ENCODE measurements at places on chromosomes 3 and 15.

GRCh38 chr3:156323466-156323865 lies 203.1 kb downstream of the KCNAB1 start:
- no peak for DNase-seq

DNA sequence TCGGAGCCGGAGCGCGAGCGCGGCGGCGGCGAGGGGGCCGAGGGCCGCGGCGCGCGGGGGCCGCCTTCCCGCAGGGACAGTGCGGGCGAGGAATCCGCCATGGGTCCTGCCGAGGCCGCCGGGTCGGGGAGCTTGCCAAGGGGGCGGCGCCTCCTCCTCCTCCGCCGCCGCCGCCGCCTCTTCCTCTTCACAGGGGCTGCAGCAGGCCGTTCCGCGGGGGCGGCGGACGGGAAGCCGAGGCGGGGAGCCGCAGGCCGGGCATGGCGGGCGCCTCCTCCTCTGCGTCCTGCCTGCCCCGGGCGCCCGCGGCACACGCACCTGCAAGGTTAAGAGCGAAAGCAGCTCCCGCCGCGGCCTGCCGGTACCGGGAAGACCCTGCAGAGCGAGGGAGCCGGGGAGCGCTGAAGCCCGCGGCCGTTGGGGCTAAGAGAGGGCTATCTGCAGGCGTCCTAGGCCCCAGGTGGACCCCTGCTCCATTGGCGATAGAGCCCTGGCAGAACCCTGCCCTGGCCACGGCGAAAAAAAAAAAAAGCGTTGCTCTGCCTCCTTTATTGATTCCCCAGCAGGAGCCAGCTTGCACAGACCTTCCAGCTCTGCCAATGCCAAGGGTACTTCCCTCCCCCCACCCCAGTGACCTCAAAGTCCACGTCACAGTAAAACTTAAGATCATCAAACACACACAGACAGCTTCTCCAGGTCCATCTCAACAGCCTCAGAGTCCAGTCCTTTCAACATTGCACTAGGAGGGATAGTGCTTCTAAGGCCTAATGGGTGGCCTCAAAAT lies at the start of gene LYSMD2:
LYSMD2 (minus strand) TSS at position 134 of the 784 bp plus-strand sequence; CDS start at position 101, 33 bp downstream.
- peak; percentile 82 for DNase-seq

DNA sequence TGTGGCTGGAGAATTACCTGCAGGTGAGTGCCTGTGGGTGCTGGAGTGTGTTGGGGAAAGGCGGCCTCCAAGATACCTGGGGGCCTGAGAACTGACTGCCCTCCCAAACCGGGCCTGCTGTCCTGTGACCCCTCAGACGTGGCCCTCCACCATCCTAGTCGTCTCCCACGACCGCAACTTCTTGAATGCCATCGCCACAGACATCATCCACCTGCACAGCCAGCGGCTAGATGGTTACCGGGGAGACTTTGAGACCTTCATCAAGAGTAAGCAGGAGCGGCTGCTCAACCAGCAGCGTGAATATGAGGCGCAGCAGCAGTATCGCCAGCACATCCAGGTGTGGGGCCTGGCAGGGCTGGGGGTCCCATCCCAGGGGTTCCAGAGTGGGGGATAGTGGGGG lies 3.4 kb downstream of the ABCF3 start:
- no peak for DNase-seq

DNA sequence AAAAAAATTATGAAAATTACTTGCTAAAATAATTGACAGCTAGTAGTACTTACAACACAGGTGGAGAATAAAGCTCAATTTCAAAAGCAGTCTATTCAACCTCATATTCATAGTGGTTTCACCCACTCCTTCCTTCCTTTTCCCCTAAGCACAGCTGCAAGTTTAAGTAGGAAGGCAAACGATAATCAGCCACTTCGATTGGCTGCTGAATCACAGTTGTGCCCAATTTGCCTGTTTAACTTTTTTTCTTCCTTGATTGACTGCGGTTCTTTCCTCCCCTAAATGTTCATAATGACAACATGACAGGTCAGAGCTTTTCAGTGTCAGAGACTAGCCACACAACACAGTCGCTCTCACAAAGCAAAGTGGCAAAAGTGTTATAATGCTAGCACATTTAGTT lies 468.0 kb upstream of the GBE1 start:
- no peak for DNase-seq

DNA sequence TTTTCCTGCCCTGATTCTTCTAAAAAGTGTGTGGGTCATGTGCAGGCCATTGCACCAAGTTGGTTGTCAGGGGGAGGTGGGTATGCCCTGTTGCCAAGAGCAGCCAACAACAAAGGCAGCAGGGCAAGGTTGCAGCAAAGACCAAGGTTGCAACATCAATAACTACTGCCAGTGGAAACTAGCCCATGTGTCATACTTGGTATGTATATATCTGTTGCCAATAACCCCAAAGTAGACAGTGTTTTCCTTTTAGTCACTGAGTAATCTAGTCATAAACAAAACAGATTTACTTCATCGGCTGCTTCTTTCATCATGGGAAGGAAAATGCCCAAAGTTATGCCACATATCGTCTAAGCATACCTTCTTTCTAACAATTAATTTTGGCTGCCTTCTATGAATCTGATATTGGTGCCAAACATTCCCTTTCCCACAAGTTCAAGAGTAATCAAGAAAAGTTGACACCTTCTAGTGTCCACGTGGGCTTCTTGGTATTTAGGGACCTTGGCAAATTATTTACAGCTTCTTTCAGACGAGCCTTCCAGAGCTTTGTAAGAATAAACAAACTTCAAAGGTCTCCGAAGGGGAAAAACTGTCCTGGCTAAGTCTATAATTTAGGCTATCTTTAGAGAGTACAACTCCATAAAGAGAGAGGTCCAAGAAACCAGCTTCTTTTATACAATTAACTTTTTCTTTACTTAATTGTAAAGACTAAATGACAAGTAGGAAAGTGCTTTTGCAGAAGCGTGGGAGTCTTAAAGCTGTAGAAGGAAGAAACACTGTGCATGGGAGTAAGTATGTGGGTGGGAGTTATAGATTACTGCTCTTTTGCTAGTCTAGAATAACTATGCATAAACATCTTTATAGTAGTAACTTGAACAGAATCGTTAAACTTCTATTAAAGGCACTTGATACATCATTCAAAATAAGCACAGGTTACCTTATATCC lies 10.0 kb upstream of the MBNL1 start:
- peak; percentile 85 for DNase-seq

GRCh38 chr3:128801779-128802380 lies 75.9 kb downstream of the RAB7A start:
- no peak for DNase-seq

- no peak for DNase-seq
Observed at GRCh38 chr3:149654188-149654601, 3.6 kb downstream of the WWTR1 start.

- no peak for DNase-seq
Observed at GRCh38 chr3:151800431-151800830, 13.5 kb upstream of the AADAC start.

DNA sequence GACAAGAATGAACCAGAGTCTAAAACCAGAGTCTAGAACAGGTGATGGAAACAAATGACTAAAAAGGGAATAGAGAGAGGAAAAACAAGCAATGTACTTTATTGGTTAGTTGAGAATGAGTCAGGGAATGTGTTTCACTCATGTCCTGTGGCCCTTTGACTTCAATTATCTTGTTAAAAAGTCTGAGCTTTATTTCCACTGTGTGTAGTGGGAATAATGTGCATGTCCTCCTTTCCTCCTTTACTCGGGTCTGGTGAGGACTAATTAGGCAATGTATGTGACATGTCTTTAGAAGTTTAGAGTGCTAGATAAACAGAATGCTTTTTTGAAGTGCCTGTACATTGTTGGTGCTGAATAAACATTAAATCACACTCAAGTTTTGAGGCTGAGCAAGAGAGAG lies 21.3 kb downstream of the LSAMP start:
- DNase-seq, result no peak

GRCh38 chr3:73657186-73657585 lies 32.4 kb upstream of the PDZRN3 start:
- DNase-seq, result no peak

- peak; percentile 54 for DNase-seq
Observed at GRCh38 chr3:197021231-197021630, 8.4 kb downstream of the MELTF start.

DNA sequence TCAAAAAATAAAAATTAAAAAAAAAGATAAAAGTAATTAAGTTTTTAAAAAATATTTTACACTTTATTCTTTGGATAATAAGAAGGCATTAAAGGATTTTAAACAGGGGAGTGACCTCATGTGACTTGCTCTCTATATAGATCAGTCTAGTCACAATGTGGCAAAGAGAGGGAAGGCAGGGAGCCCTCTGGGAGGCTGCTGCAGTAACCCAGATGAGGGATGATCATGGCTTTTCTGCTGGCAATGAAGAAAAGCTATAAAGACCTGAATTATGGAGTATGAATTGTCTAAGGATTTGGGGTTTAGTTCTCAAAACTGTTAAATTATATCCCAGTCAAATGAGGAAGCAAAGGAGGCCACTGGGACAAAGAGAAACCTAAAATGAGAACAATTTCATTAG lies 58.1 kb downstream of the SUMF1 start:
- DNase-seq, result no peak

DNA sequence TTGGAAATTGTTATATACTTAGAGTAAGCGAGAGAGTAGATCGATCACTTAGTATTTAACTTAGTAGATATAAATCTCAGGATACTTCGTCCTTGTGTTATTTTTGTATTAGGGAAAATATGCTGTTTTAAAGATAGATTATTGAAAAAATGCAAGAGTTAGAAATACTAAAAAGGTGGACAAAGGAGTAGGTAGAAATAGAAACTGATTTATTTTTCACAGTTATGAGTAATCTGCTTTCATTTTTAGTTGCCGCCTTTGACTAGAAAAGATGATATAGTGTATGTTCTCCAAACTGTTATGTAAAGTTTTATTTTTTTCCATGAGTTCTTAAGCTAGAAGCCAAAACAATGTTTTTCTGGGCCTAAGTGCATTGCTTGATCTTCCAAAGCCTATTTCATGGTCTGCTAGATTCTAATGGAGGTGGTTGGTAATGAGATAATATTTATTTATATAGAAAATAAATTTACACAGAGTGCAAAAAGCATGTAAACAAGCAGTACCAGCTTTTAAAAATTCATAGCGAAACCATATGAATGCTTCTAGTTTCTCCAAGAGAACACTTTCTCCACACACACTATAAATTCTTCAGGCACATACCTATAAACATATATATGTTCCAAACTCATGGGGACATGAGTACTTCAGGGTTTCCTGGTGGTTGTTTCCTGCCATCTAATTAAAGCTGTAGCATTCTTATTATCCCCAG lies 61.1 kb downstream of the DIPK2A start:
- no peak for DNase-seq

- DNase-seq, result no peak
Observed at GRCh38 chr15:57792724-57793449, 86.4 kb downstream of the POLR2M start.

GRCh38 chr3:67624687-67625086 lies 29.7 kb downstream of the SUCLG2 start:
- no peak for DNase-seq

DNA sequence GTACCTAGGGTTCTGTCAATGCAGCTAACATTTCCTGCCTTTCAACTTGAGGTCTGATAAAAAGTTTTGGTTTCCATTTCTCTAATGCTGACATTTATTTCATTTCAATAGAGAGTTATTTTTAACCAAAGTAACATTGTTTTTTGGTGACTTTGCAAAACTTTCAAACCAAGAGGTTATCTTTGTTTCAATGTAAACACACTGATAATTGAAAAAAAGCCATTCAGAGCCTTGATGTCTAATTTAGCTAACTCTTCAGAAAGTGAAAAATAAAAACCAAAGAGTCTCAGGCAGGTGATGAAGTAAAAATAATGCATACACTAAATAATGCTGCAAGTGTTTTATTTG lies 9.6 kb upstream of the TIPARP start:
- DNase-seq, result no peak
